ENCODE measurements at places on chromosomes 1 and 21.

- DNase-seq: no peak
Measured at GRCh38 chr1:7868070-7868780, 15.4 kb upstream of the UTS2 start.

DNA sequence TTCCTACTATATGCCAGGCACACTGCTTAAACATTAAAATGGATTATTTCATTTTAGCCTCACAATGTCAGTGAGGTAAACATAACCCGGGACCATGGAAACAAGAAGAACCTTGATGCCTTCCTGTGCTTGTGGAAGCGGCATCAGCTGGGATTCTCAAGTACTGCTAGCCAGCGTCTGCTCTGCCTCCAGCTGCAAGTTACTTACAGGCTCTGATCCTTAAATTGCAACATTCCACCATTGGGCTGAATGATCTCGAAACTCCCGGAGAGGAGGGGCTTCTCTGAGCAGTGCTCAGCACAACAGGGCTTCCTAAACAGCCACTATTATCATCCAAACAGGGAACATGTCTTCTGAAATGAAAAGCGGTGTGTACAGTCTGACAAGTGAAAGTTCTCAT lies 6.7 kb upstream of the MAN1C1 start:
- DNase-seq: no peak

- no peak for DNase-seq
Measured at GRCh38 chr21:25560891-25561290, 46.4 kb downstream of the MRPL39 start.

DNA sequence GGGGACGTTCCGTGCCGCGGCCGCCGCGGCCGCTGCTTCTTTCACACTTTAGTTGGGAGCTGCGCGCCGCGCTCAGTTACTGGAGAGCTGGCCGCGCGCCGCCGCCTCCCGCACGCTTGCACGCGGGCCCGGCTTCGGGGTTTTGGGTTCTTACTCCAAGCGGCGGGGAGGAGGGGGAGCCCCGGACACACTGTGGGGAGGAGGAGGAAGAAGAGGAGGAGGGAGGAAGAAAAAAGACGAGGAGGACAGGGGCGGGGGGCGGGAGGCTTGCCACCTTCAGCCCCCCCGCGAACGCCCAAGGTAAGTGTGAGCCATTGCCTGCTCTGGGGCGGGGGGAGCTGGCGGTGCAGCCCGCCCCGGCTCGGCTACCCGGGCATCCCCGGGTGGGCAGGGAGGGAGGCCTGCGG lies 243 bp downstream of the C1orf21 start:
- no peak for DNase-seq

DNA sequence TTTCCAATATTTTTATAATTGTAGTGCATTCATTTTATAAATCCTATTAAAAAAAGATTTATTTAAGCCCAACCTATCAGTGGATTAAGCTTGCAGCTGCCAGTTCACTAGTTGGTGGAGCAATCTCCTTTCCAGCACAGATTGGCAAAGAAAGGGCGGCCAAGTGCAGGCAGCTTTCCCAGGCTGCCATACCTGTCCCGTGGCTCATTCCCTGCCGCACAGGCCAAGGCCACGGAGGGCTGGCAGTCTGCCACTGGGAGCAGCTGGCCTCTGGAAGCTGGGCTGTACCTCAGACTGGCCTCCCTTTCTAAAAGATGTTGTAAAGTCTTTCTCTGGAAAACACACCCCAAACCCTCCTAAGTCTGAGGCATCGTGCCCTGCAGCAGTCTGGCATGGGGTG lies 74.2 kb downstream of the SIM2 start:
- DNase-seq: no peak

- DNase-seq: no peak
Measured at GRCh38 chr1:51622455-51622913, 5.6 kb downstream of the OSBPL9 start.

- no peak for DNase-seq
Measured at GRCh38 chr1:186757851-186758250, 70.9 kb upstream of the PLA2G4A start.

DNA sequence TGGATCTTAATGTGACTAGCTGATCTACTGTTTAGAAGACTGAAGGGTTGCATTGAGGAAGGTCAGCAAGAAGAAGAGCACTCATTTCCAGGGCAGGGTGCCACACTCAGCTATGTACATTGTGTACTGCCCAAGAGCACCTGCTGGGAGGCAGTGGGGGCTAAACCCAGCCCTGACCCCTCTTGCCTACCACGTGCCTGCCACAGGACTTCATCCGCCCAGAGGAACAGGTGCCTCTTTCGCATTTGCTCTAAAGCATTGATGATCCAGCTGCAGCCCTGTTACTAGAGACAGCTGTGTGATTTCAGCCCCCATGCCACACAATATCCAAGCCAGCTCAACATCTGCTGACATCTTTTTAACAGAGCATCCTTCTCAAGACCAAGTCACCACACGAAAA lies 341.8 kb downstream of the LMX1A start:
- no peak for DNase-seq

DNA sequence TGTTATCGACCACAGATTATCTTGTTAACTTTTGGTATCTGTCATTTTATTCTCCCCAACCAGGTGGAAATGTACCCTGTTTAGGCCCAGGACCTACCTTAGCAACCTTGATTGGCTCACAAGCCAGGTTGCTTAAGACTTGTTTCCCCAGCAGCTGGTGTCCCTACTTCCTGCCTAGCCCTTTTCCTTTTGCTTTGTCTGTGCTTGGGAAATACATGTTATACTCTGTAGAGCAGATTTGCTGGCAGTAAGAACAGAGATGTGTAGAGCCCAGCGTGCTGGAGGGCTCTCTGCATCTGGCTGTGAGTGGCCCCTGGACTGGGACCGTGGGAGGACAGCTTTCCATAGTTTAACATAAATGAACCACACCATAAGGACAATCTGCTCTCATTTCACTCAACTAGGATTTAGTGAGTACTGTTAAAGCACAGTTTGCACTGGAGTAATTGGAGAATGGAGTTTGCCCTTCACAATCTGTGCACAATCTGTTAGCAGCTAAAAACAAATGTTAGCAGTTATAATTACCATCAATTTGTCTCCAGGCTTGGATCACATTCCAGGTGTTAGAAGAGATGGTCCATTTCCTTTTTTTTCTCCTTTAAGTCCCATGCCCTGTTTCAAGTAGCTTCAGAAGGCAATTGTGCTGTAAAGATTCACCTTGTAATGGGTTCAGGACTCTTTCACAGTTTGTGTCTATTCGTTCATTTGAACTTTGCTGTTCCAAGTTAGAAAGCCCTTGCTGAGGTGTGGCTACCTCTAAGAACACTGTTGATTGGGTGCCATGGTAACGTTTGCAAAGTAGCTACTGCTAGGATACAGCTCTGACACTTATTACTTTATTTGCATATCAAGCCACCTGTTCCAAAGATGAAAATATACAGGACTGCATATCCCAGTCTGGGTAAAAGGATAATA lies at the start of gene APOBEC4:
Gene APOBEC4 (minus strand): TSS at position 770 of the 915 bp plus-strand sequence. CDS start 4,535 bp downstream, outside the sequence.
- no peak for DNase-seq

DNA sequence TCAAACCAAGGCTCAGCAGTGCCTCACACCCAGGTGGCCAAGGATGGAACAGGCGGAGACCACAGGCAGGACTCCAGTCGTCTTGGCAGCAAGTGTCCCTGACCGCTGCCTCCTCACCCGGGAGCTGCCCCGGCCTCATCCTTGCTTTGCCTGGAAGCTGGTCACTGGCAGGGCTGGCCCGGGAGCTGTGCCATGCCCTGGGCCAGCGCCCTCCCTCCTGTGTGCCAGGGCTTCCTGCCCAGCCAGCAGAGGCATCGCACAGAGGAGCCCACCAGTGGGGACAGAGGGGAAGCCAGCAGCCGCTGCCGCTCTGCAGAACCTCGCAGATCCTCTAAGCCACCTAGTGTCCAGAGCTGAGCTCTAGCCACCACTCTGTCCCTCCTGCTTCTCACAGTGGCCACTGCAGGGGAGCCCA lies 7.8 kb downstream of the CASZ1 start:
- no peak for DNase-seq

GRCh38 chr1:200294241-200294640 lies 115.6 kb downstream of the ZNF281 start:
- no peak for DNase-seq

DNA sequence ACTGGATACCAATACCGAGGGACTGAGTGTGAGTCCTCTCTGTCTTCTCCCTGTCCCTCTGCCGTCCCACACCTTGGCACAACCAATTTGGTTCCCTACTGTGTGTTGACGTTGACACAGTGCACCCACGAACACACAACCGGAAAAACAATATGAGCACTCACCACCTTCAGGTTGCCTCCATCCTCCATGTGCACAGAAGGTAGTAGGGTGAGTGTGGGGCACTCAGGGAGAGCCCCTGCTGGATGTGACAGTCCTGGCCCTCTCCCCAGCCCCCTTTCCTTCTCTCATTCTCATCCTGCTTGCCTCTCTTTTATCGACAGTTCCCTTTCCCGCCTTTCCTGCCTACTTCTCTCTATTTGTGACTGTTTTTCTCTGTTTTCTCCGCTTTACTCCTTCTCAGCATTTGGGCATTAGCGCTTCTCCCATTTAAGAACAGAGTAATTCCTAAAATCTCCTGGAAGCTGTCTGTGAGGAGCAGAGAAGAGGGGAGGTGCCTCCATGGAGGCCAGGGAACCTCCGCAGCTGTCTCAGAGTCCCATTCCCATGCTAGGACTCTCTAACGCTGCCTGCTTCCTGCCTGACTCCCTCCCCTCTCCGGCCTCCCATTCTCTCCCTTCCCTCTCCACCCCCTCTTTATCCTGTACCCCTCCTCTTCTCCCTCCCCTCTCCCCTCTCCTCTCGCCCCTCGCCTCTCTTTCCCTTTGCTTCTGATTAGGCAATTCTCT lies 16.4 kb downstream of the CADM3 start:
- no peak for DNase-seq

Data from foreskin melanocyte (primary cell).